Activated gamma-delta T cell treated with Interleukin-2 at 50 U/mL for 16 hours (primary cell): ENCODE measurements at places on chromosomes 16 and 17.

GRCh38 chr17:19281161-19281560 lies 44.0 kb downstream of the EPN2 start:
- no peak for DNase-seq

- DNase-seq = no peak
Observed at GRCh38 chr16:6926341-6926740, 406.3 kb upstream of the RBFOX1 start.

DNA sequence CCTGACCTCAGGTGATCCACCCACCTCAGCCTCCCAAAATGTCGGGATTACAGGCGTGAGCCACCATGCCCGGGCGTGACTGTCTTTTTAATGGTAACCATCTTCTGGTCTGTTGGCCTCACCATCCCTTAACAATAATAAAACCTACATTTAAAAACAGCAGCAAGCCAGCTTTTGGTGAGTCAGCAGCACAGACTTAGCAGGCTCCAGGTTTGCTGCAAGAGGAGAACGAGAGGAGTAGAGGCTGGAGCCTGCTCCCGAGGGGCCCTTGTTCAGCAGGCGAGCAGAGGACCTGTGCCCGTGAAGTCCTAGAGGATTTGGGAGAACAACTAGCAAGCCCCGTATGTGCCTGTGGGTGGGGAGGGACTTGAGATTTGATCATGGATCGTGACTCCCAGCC lies 35.7 kb downstream of the MYH13 start:
- no peak for DNase-seq

DNA sequence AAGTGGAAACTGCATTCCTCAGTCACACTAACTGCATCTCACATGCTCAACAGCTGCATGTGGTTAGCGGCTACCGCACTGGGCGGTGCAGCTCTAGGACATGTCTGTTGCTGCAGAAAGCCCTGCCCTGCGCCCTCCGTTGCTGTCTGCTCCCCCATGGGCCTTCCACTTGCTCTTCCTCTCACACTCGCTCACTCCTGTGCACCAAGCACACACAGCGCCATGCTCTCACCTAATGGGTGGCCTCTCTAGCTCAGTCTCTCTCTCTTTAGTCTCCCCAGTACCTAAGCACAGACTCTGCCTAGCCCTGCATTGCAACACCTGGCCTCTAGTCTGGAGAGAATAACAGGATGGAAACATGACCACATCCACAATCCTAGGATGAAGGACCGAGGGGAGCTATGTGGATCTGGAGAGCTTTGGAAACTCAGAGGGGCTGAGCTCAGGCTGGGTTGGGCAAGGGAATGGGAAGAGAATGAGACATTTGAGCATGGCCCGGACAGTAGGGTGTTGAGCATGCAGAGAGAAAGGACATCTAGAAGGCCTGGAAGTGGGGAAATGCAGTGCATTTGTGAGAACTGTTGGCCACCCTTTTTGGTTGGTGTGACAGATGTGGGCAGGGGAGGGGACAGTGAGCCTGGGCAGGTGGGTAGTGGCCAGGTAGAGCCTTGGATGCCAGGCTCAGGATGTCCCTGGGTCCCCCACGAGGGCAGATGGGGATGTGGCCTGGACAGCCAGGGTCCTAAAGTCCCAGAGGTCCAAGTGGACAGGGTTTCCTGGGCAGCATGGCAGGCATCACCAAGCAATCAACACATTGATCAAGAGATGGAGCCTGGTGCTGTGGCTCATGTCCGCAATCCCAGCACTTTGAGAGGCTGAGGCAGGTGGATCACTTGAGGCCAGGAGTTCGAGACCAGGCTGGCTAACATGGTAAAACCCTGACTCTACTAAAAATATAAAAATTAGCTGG lies 16.1 kb downstream of the SGCA start:
- DNase-seq = no peak

GRCh38 chr17:57522042-57523005 lies 222.8 kb downstream of the CCDC182 start:
- no peak for DNase-seq

GRCh38 chr16:52471650-52472370 lies 75.1 kb downstream of the TOX3 start:
- DNase-seq = no peak

DNA sequence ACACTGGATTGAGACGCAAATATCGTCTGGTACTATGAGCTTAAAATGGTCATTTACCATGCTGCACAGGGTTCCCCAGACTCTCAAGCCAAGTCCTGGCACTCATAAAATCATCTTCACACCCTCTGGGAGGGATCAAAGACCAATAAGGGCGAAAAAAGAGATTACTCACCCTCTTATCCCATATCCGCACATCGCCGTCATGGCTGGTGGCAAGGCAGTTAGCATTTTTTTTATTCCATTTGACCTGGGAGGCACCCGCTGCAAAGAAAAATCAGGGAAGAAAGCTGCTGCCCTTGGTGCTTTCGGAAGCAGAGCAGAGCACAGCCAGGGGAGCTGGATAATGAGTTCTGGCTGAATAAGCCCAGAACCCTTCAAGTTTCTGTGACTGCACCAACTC lies 42.4 kb downstream of the WDR59 start:
- no peak for DNase-seq

DNA sequence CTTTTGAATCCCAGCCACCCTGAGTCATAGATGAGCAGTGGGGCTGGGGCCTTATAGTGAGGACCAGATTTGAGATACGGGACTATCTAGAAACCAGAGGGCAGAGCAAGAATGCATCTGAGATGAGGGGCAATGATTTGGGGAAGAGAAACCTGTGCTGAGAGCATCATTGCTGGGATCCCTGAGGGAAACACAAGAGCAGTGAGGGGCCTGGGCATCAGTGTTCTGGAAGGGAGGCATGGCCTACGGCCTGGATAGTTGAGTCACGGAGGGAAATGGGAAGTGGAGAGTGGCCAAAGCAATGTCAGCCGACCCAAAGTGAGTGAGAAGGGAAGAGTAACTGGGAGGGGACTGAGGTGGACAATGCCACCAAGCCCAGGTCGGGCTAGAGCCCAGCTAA lies 5.2 kb downstream of the CAMTA2 start:
- no peak for DNase-seq
